ENCODE measurements at places on chromosomes 1 and 21.

DNA sequence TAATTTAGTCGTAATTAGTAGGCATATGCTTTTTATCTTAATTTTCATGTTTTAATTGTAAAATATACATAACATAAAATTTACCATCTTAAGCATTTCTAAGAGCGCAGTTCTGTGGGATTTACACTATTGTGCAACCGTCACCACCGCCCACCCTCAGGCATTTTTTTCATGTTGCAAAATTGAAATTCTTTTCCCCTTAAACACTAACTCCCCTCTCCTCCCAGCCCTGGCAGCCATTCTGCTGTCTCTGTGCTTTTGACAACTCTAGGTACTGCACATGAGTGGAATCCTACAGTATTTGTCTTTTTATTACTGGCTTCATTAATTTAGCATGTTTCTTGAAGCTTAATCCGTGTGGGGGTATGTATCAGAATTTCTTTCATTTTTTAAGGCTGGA lies 7.8 kb downstream of the PIK3CD start:
- no peak for DNase-seq

GRCh38 chr1:32600034-32600433 lies 50.3 kb downstream of the ZBTB8OS start:
- no peak for DNase-seq

DNA sequence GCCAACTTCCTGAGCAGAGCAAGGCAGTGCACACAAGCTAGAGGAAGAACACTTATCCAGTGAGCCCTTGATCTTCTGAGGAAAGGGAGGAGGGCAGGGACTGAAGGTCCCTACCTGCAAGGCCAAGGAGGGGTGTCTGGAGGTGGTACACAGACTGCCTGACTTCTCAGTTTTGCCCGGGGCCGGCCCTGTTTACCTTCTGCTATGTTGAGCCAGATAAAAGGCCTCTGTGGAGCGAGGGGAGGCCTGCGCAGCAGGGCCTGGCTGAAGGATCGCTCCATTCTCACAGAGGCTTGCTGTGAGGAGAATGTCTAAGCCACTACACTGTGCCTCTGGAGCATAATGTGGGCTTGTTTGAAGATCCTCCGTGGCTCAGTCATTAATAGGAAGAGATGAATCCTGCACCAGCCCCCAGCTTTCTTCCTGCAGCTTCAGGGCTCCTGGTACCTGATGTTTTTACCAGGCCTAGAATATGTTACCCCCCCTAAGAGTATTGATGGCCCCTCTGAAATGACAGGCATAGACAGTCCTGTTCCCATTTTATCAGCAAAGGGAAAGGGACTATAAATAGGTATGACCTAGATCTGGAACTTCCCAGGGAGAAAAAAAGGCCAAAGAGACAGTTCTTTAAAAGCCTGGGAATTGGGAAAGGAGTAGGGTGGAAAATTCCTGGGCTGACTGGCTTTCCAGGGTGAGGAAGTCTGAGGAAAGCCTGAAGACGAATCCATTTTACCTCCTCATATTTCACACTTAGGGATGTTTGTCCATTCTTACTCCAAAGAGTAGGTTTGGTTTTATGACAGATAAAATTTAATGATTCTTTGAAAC lies 4.7 kb downstream of the POGK start:
- DNase-seq: no peak

DNA sequence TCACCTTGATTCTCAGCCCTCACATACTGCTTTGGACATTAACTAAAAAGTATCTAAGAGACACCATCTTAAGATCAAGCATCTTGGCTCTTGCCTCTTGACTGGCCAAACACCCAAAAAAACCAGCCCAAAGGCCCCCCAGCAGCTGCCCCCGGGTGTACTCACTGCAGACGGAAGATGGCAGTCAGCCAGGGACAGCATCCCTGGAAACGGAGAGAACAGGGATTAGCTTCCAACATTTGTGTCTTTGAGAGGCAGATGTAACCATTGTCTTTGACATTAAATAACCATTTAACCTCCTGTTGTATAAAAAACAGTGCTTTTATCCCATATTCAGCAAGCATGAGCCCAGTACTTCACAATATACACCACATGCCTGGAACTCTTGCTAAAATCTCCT lies 11.3 kb downstream of the TMEM63A start:
- no peak for DNase-seq

GRCh38 chr1:246632281-246633168 lies 66.3 kb downstream of the CNST start:
- no peak for DNase-seq

DNA sequence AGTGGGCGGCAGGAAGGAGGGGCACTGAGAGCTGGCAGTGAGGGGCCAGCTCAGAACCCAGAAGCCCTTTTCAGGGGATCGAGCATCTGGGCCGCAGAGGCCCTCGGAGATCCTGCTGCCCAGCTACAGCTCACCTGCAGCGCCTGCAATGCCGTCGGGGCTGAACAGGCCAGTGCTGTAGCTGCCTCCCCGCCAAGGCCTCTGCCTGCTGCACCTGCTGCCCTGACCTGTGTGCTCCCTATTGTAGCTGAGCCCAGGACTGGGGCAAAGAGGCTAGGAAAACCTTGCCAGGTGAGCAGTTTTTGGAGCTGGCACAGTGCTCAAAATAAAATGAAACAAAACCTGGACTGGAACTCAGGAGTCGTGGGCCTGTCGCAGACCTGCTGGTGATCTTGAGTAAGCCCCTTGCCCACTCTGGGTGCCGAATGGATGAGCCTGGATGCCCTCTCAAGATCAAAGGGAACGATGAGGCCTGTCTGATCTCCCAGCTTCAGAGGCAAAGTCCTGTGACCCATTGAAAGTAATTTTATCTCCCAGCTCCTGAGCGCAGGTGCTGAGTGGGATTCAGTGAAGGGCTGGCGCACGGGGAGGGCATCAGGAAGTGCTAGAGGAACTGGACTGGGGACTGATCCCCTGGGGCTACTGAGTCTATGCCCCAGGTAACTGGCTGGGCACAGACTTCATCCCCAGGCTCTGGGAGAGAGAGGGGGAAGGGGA lies 154.6 kb downstream of the FOXD2 start:
- DNase-seq: no peak

DNA sequence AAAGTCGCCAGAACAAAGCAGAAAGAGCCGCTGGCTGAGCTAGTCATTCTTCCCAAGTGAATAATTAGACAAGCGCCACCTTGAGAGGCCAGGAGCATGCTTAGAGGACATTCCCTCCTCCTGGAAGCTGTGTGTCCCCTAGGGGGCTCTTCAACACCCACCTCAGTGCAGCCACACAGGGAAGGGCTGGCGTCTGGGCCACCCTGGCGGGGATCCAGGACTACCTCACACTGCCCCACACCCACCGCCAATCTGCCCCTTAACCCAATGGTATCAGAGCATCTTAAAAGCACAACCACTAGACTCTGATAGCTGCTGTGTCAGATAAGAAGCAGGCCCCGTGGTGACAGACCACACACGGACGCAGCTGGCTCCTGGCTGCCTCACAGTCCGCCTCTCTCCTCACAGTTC lies 24.9 kb downstream of the SETD4 start:
- DNase-seq: no peak

DNA sequence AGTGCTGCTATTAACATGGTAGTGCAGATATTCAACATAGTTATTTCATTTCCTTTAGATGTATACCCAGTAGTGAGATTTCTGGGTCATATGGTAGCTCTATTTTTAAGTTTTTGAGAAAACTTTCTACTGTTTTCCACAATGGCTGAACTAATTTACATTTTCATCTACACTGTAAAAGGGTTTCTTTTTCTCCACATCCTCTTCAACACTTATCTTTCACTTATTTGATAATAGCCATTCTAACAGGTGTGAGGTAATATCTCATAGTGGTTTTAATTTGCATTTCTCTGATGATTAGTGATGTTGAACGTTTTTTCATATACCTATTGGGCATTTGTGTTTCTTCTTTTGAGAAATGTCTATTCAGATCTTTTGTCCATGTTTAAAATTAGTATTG lies 149.8 kb downstream of the PDE4B start:
- no peak for DNase-seq

DNA sequence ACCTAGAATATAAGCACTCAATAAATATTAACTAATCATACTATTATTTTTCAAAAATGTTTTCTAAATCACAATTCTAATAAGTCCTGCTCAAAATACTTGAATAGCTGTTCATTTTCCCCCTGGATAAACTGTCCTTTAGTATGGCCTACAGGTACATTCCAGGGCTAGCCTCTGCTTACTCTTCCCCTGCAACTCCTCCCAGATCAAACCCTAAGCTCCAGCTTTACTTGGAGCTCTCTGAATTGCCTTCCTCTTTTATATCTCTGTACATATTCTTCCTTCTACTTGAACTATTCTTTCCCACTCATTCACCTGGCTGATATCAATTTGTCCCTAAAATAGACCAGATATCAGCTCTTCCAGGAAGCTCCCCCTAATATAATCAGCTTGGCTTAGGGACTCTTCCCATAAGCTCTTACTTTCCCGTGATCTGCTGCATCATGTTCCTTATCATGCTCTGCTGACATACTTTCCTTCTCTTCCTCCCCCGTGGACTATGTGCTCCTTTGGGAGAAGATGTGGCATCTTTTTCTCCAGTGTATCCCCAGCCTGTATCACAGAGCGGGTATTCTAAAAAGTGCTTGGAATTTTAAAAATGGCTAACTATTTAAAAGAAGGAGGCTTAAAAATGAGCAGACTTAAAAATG lies 43.1 kb upstream of the PIGC start:
- DNase-seq: no peak

DNA sequence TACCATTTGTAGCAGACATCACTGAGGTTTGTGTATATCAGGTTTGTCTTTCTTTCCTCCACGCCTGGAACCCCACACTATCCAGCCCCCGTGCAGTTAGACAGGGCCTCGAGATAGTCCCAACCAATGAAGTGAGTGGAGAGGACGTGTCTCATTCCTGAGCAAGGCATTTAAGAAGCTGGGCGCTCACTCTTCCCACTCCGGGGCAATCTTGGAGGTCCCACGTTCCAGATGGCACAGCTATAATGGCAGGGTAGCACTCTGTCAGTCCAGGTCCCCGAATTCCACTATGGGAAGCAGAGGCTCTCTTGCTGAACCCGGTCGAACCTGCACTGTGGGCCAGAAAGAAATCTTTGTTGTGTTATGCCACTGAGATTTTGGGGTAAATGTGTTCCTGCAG lies 57.3 kb upstream of the CSF3R start:
- DNase-seq: no peak

- no peak for DNase-seq
Measured at GRCh38 chr1:67544921-67545320, 114.7 kb upstream of the SERBP1 start.

GRCh38 chr1:115867216-115867615 lies 26.3 kb upstream of the NHLH2 start:
- no peak for DNase-seq

GRCh38 chr1:53729456-53730223 lies 9.3 kb downstream of the GLIS1 start:
- no peak for DNase-seq

- DNase-seq: no peak
Measured at GRCh38 chr1:212281590-212281989, 3.6 kb upstream of the PPP2R5A start.

DNA sequence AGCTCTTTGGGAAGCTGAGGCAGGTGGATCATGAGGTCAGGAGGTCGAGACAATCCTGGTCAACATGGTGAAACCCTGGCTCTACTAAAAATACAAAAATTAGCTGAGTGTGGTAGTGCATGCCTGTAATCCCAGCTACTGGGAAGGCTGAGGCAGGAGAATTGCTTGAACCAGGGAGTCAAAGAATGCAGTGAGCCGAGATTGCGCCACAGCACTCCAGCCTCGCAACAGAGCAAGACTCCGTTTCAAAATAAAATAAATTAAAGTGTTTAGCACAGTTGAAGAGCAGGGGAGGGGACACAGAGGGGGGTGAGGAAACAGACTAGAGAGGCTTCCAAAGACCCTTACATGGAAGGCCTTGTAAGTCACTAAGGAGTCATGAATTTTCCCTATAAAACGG lies 131.2 kb upstream of the SPATA6 start:
- no peak for DNase-seq

DNA sequence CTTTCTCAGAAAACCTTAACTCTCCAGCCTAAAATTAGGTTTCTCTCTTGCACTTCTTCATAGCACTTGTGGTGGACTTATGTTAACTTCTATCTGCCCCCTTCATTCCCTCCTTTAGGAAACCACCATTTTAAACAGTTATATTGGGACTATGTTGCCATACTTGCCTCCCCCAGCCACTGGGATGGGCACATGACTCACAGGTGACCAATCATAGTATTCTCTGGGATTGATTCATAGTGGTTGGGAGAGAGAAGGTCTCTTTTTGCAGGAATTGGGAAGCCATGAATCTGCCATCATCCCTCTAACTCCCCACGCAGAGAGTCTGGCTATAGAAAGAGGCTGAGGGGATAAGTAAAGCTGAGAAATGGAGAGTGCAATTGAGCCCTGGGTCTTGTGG lies 50.4 kb upstream of the NRDC start:
- no peak for DNase-seq

GRCh38 chr1:197343663-197344273 lies 75.7 kb downstream of the CRB1 start:
- DNase-seq: no peak
